ENCODE measurements at places on chromosomes 11 and 22. TPM values are rescaled to one million over a fixed set of nuclear protein-coding genes. Genes with fewer than 3 reads are reported as not detected.

Gene ANO9
- 26.3 TPM for total RNA-seq

Gene CRYBB2
- not detected for total RNA-seq

Gene CHRDL2
- not detected for total RNA-seq

Gene NCF4
- 17.6 TPM for total RNA-seq

Gene SLC22A8
- total RNA-seq: not detected

Gene SCT
- total RNA-seq: 0.19 TPM

Gene NRGN
- 0.52 TPM for total RNA-seq

Gene NXPE2
- total RNA-seq: 0.05 TPM

DNA sequence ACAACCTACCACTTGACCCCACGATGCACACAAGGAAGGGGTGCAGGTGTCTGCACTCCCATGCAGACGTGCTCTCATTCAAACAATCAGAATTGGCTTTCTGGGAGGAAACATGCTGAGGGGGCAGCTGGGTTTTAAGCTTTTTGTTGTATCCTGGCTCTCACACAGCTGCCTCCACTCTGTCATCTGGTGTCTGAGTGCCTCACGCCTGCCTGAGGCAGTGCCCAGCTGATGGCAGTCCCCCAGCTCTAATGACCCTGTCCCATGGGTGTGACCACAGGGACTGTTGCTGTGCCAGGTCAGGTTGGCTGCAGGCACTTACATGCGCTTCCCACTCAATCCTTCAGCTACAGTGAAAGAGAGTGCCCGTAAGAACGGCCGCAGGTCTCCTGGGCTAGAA is 53.7 kb downstream of the ARFGAP3 start:
- no peak overlapping the region for H3K4me3 ChIP-seq
- H3K4me1 ChIP-seq: no peaks in the 10 kb centered on the region
- H3K36me3 ChIP-seq: peaks cover 40% of the 10 kb centered on the region
- H3K27me3 ChIP-seq: no peaks in the 10 kb centered on the region
- DNase-seq: no peak
- no peak overlapping the region for H3K27ac ChIP-seq

GRCh38 chr11:58940028-58940427 is 740 bp downstream of the GLYATL1 start:
- H3K4me1 ChIP-seq: peaks cover 7% of the 10 kb centered on the region
- H3K4me3 ChIP-seq: no peak overlapping the region
- H3K36me3 ChIP-seq: no peaks in the 10 kb centered on the region

DNA sequence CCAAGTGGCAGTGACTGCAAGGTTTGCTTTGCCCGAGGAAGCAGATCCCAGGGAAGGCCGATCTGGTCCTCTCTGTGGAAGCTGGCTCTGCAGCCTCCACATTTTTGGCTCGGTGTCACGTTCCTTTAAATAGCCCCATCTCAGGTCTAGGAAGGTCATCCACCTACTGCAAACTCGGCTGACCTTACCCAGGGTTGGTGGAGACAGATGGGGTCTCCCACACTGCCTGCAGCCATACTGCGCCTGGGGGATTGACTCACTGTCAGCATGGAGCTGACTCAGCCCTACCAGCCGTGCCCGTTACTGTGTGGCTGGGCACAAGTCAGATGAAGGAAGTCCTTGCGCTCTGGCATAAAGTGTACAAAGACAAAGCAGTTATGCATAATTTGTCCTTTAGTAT is 16.9 kb downstream of the CDPF1 start:
- H3K4me3 ChIP-seq: no peak overlapping the region
- peaks cover 22% of the 10 kb centered on the region for H3K36me3 ChIP-seq
- H3K27ac ChIP-seq: no peak overlapping the region
- DNase-seq: no peak

DNA sequence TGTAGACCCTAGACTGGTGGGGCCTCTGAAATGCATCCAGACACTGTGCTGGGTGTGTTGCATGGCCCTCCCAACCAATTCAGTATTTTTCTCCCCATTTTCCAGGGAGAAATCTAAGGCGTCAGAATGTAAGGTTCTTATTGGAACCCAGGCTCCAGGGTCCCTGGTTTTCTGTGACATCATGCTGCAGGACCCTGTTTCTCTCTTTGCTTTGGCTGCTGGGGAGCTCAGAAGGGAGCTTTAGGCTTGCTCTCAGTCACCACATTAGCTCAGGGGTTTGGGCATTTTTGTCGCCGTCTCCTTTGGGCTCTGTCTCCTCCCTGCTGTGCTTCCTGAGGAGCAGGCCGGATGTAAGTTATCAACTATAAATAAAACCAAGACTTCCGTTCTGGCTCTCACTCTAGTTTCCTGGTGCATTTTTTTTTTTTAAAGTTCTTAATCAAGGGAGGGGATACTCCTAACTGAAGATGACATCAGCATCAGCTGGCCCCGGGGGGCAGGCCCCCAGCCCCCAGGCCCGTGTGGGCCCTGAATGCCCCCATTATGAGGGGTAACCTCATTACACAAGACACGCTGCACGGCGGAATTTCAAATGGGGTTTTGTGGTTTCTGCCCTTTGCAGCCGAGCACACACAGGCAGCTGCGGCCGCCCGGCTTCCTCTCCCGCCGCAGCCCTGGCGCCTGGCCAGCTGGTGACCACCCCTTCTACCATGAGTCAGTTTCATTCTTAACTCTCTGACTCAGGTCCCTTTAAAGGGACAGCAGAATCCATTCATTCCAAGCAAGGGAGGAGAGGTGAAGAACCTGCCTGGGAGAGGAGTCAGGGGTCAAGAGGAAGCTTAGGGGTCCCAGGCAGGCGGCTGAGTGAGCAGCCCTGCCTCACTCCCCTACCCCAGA is 3.2 kb downstream of the MYEOV start:
- no peaks in the 10 kb centered on the region for H3K27me3 ChIP-seq
- H3K27ac ChIP-seq: peak overlapping the region; percentile 76
- no peaks in the 10 kb centered on the region for H3K36me3 ChIP-seq
- DNase-seq: peak; percentile 26
- peaks cover 24% of the 10 kb centered on the region for H3K4me1 ChIP-seq

- peaks cover 59% of the 10 kb centered on the region for H3K27me3 ChIP-seq
- no peaks in the 10 kb centered on the region for H3K36me3 ChIP-seq
- peaks cover 35% of the 10 kb centered on the region for H3K4me1 ChIP-seq
These were observed 1.4 kb upstream of the SIGIRR start for GRCh38 chr11:416051-416756.

DNA sequence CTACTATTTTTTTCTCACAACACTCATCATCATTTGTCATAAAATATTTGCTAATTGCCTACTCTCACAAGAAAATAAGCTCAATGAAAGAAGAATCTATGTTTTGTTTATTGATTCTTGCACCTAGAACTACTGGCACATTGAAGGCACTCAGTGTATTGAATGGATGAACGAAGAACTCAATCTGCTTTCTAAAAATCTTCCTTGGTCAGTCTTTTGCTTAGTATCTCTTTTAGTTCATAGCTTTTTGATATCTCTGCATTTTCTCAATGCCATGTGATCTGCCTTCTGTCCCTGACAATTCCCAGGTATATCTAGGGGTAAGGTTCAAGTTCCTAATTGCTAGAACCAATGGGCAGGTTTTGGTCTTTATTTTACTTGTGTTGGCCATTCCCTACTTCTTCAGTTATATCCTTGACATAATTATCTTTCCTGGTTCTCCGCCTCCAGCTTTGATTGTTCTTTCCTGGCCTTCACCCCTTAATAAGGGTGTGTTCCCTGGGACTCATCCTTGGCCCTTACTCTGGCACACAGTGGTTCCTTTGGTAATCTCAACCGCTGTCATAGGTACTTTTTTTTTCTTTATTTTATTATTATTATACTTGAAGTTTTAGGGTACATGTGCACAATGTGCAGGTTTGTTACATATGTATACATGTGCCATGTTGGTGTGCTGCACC is 96.4 kb downstream of the CCDC83 start:
- no peak overlapping the region for H3K4me3 ChIP-seq
- H3K27ac ChIP-seq: no peak overlapping the region

- no peak overlapping the region for H3K27ac ChIP-seq
- H3K36me3 ChIP-seq: no peaks in the 10 kb centered on the region
- no peaks in the 10 kb centered on the region for H3K4me1 ChIP-seq
- H3K4me3 ChIP-seq: no peak overlapping the region
These were observed 107.5 kb downstream of the FEZ1 start for GRCh38 chr11:125388611-125389010.

DNA sequence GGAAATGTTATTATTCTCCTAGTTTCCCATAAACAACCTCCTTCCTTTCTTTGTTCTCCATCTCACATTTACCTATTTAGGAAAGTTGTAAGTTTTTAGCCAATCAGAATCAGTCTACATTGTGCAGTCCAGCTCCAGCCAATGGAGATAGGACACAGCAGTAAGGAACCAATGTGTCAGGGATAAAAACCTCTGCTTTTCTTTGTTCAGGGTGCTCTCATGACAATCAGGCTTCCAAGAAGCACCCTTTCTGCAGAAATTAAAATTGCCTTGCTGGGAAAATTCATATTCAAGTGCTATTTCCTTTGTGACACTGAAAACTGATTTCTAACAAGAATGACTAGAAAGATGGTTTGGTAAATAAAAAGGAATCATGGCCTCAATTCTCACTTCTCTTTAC is 14.6 kb downstream of the SCGB2A1 start:
- no peak overlapping the region for H3K4me3 ChIP-seq
- no peak overlapping the region for H3K27ac ChIP-seq
- H3K27me3 ChIP-seq: no peaks in the 10 kb centered on the region
- no peak for DNase-seq

DNA sequence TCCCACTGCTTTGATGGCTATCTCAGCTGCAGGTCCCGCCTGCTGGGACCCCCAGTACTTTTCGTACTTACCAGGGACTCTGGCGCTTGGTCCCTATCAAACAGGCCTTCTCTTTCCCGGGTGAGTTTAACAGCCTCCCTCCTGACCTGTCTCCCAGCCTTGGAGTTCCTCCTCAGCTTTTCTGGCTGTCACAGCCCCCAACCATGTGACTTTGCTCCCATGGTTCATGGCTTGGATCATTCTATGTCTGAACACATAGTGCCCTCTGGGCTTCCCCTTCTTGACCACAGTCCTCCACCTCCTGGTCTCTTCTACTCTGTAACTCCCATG is 56.9 kb downstream of the PARVA start:
- no peaks in the 10 kb centered on the region for H3K36me3 ChIP-seq
- H3K27ac ChIP-seq: no peak overlapping the region
- DNase-seq: no peak
- H3K4me1 ChIP-seq: no peaks in the 10 kb centered on the region
- H3K27me3 ChIP-seq: no peaks in the 10 kb centered on the region
- H3K4me3 ChIP-seq: no peak overlapping the region

DNA sequence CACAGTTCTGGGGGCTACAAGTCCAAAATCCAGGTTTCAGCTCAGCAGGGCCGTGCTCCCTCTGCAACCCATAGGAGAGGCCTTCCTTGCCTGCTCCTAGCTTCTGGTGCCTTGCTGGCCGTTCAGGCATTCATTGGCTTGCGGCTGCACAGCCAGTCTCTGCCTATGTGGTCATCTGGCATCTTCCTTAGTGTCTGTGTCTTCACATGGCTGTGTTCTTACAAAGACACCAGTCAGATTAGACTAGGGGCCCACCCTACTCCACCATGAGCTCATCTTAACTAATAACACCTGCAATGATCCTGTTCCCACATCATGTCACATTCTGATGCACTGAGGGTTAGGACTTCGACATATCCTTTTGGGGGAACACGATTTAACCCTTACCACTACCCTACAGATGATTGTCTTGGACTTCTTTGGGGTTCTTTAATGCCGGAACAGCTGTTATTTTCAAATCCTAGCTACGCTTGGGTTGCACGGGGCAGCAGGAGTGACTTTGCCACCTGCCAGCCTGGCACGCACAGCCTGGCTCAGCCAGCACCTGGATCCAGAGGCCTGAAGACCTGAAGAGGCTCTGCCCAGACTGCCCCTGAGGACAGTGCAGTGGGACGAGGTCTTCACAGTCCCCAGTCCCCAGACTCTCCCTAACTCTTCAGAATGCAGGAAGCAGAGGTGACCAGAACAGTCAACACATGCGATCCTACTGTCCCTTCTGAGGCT is 7.7 kb upstream of the NEAT1 start:
- no peak for DNase-seq
- no peak overlapping the region for H3K4me3 ChIP-seq
- peaks cover 42% of the 10 kb centered on the region for H3K4me1 ChIP-seq
- peaks cover 26% of the 10 kb centered on the region for H3K36me3 ChIP-seq
- no peaks in the 10 kb centered on the region for H3K27me3 ChIP-seq

- no peaks in the 10 kb centered on the region for H3K4me1 ChIP-seq
- no peaks in the 10 kb centered on the region for H3K36me3 ChIP-seq
- H3K4me3 ChIP-seq: no peak overlapping the region
- H3K27ac ChIP-seq: no peak overlapping the region
These were observed 246.6 kb upstream of the PLET1 start for GRCh38 chr11:112507281-112507680.

DNA sequence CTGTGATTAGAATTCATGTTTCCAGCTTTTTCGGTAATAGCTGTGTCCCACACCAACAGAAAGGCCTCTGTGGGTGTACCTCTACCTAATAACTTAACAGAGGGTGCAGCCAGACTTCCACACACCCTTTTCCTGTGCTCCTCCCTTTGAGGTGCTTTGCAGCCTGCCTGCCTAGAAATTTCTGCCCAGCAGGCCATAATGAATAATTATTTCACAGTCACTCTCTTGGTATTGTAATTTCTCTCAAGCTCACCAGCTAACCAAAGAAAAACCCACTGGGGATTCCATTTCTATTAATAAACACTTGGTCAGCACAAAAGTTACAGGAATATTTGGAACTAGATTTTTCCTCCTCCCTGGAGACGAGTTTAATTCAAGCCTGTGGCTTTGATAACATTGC is 13.3 kb downstream of the WT1 start:
- DNase-seq: no peak
- peaks cover 15% of the 10 kb centered on the region for H3K27me3 ChIP-seq
- no peak overlapping the region for H3K4me3 ChIP-seq
- H3K27ac ChIP-seq: peak overlapping the region; percentile 73
- H3K4me1 ChIP-seq: peaks cover 20% of the 10 kb centered on the region
- no peaks in the 10 kb centered on the region for H3K36me3 ChIP-seq

DNA sequence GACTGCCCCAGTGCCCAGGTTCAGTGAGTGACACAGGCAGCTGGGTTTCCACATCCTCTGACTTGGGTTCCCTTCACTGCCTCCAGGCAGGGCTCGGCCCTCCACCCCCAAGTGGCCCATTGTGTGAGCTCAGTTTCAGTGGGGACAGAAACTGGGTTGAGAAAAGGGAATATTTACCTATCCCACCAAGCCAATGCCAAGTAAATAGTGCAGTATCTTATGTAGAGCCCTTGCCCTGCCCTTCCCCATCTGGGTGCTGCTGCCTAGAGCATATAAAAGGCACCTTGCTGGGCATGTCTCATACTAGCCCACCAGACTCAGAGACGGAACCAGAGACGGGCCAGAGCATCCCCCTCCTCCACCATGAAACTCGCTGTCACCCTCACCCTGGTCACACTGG is at the start of gene SCGB1A1:
TSS of gene SCGB1A1 (plus strand) at position 301 of the 400 bp plus-strand sequence. CDS start at position 364, 63 bp downstream.
- no peaks in the 10 kb centered on the region for H3K36me3 ChIP-seq
- no peak within 1 kb of the TSS for H3K27ac ChIP-seq
- DNase-seq: no peak
- H3K4me3 ChIP-seq: no peak within 1 kb of the TSS

- H3K4me3 ChIP-seq: no peak overlapping the region
- no peaks in the 10 kb centered on the region for H3K36me3 ChIP-seq
- no peak for DNase-seq
- no peaks in the 10 kb centered on the region for H3K27me3 ChIP-seq
- peaks cover 3% of the 10 kb centered on the region for H3K4me1 ChIP-seq
These were observed 549.1 kb downstream of the MN1 start for GRCh38 chr22:27252282-27253049.

All from thymus (tissue), 14 donors.